ENCODE measurements at places on chromosomes 5 and 9.

GRCh38 chr5:72605632-72606031 lies 98.4 kb upstream of the ZNF366 start:
- no peak for DNase-seq

DNA sequence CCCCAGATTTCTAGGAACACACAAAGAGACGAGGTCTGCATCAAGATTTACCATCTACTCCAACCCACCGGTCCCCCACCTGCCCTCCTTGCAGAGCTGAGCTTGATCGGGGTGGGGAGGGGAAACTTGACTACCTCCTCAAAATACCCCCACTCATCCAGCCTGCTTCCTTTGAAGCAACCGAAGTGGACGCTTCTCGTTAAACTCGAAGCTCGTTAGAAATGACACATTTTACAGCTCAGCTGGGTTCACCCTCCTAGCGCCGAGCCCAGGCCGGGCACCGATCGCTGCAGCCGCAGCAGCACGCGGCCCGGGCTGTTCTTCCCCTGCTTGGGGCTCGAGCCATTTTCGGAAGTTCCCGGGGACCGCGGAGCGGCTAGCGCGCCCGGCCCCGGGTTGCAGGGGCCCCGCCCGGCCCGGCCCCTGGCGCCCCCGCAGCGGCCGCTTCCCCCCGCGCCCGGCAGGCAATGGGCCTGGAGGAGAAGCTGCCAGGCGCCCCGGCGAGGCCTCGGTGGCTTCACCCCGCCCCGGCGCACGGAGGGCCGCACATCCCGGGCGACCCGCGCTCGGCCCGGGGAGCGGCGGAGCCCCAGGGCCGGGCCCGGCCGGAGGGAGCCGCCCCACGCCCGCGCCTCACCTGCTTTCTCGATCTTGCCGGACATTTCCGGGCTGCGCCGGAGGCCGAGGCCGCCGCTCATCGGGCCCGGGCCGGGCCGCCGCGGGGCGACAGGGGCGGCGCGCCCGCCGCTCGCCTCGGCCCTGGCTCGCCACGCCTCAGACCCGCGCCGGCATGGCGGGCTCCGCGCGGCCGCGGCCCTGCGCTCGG lies 530 bp downstream of the RAPGEF1 start:
- DNase-seq, result no peak

DNA sequence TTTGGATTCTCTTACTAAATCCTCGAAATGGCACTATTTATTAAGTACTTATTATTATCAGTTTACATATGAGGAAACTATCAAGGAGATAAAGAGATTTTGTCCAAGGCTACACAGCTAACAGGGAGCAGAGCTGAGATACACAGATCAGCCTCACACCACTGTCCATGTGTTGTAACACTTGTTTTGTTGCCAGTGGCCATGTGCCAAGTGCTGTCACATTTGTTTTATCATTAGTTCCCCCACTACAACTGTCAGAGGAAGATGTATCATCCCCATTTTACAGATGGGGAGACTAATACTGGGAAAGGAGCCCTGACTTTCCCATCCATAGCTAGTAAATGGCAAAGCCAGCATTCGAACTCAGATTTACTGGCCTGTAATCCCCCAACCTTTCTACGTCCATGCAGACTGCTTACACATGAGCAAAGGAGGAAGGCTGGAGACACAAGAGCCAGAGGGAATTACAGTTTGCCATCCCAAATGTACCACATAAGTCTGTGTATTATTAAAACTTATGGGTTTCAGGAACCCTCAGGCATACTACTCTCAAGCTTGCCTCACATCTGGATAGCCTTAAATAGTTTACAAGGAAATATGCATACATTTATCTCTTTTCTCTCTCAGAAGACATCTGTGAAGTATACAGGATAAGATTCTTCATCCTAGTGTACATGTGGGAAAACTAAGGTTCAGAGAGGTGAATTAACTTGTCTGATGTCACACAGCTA lies 25.1 kb downstream of the PAPPA start:
- DNase-seq, result no peak

DNA sequence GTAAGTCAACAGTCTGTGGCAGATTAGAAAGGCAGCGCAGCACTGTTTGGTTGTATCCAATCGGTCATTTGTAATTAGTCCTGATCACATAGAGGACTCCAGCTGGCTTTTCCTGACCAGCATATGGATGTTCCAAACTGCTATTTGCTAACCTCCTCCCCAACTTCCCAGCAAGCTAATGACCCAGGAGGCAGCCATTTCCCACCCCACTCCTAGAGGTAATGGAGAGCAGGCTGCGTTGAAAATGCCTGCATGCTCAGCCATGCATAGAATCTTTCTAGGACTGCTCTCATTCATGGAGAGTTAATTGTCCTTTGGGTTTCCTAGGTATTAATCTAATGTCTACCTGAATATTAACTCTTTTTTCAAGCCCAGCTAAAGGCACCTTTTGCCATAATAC lies 850.6 kb upstream of the WWC1 start:
- DNase-seq, result no peak

DNA sequence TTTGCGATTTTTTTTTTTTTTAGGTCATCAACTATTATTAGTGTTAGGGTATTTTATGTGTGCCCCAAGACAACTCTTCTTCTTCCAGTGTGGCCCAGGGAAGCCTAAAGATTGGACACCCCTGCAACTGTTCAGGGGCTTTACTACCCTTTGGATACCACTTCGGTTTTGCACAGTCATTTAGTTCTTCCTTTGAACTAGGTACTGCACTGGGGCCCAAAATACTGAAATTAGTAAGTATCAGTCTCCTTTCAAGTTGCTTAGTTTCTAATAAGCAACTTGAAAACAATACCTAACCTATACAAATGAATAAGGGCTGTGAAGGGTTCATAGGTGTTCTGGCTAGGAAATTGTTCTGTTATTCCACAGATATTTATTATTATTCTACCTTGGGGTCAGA lies 45.3 kb downstream of the CWC27 start:
- DNase-seq, result no peak

DNA sequence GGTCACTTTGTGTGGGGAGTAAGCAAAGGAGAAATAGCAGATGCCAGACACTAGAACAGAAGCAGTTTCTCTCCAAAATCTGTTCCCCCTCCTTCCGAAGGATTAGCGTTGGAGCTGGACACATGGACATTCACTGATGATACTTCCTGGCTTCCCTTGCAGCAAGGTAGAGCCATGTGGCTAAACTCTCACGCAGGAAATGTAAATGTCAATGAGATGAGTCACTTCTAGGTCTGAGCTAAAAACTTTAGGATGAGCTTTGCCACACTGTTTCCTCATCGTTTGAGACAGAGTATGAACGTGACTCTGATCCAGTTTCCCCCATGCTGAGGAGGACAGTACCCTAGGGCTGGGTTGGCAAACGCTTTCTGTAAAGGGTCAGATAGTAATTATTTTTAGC lies 5.1 kb downstream of the BHMT2 start:
- DNase-seq, result no peak

DNA sequence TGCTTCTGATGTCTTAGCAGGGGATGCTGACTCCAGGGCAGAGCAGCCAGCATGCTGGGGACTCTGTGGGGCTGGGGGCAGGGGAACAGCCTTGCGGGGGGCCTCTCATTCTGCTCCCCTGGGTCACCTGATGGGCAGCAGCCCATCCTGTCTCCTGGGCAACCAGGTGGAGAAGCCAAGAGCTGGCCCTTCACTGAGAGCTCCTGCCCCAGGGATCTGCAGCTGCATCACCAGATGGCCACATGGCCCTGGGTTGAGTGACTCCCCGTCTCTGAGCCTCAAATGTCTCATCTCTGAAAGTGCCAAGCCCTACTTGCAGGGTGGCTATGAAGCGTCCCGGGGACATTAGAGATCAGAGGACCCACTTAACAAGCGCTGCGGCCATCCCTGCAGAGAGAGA lies 49.1 kb downstream of the LRSAM1 start:
- no peak for DNase-seq

GRCh38 chr5:171569065-171569712 lies 149.7 kb downstream of the FGF18 start:
- DNase-seq, result no peak

DNA sequence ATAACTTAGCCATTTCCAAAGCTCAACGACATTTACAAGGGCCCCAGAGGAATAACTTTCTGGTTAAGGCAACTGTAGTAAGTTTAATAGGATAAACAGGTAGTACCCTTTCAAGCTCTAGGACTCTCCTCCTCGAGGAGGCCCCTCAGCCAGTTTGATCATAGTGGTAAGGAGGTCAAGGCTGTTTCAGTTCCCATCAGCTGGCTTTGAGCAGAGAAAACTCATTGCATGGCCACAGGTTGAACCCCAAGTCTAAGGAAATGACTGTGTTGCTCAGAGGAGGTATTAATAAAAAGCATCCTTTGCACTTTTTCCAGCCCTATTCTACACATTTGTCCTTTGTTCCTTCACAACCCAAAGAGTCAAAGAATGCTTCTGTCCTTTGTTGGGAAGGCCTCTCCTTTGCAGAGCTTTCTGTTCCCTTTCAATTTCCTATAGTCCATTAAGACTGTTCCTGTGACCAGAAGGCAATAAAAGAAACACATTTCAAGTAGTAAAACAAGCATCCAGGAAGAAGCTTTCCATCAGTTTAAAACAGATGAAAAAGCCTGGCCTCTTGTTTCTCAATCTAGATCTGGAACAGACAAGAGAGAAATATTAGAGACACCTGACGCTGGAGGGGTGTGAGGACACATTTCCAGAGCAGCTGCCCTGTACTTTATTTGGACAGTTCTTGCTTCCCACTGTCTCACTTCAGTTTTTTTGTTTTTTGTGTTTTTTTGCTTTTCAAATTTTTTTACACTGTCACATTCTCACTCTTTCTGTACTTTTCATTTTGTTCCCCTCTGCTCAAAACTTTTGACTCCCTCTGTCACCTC lies 54.1 kb downstream of the PRRC1 start:
- DNase-seq, result no peak

DNA sequence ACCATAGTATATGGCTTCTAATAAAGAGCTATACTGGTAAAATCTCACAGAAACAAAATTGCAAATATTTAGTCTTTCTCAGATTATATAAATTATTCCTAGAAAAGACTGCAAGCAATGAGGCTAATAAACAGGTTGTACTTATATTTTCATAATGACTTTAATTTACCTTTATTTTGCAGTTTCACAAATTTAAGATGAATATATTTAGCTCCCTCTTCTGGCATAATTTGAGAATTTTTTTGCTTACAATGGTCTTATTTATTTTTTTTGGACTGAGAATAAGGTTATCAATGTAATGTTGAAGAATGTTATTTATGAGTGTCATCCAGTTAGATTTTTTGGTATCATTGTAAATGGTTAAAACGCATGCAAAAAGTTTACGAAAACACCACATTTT lies 56.7 kb downstream of the PIK3R1 start:
- DNase-seq, result no peak

GRCh38 chr5:2802693-2803365 lies 51.4 kb upstream of the IRX2 start:
- no peak for DNase-seq
